ENCODE measurements at places on chromosomes 4 and X. TPM values are rescaled to one million over a fixed set of nuclear protein-coding genes. Genes with fewer than 3 reads are reported as not detected.

BEX5 gene
- total RNA-seq = 0.30 TPM

OCRL gene
- total RNA-seq = 10.9 TPM

MAGEE2 gene
- total RNA-seq = not detected

C4orf51 gene
- total RNA-seq = not detected

ARHGAP24 gene
- 51.0 TPM for total RNA-seq

PITX2 gene
- total RNA-seq = 1.1 TPM

UGT8 gene
- not detected for total RNA-seq

NSG1 gene
- total RNA-seq = 35.2 TPM

PCDH10 gene
- 0.12 TPM for total RNA-seq

ZNF157 gene
- 0.12 TPM for total RNA-seq

CCDC120 gene
- total RNA-seq = under 0.01 TPM

TEX13D gene
- total RNA-seq = not detected

SORCS2 gene
- total RNA-seq = 0.23 TPM

ZCCHC12 gene
- not detected for total RNA-seq

GPR143 gene
- total RNA-seq = not detected

FAM53A gene
- 0.23 TPM for total RNA-seq

HPGDS gene
- not detected for total RNA-seq

NDP gene
- 1.2 TPM for total RNA-seq

LRIT3 gene
- total RNA-seq = not detected

CITED1 gene
- 0.23 TPM for total RNA-seq

IL3RA gene
- total RNA-seq = not detected

PPBP gene
- total RNA-seq = not detected

NUP62CL gene
- not detected for total RNA-seq

EIF4E gene
- total RNA-seq = 154 TPM

POU4F2 gene
- total RNA-seq = not detected

CORIN gene
- 0.12 TPM for total RNA-seq

NIPAL1 gene
- total RNA-seq = not detected

PGAM4 gene
- not detected for total RNA-seq

ATOH1 gene
- not detected for total RNA-seq

CHIC1 gene
- 5.1 TPM for total RNA-seq

IBSP gene
- not detected for total RNA-seq

NWD2 gene
- not detected for total RNA-seq

FAM47E gene
- 1.9 TPM for total RNA-seq

GC gene
- total RNA-seq = not detected

FMR1NB gene
- not detected for total RNA-seq

VSIG4 gene
- not detected for total RNA-seq

ATP2B3 gene
- total RNA-seq = under 0.01 TPM

ENPEP gene
- total RNA-seq = 0.08 TPM

HSD17B13 gene
- 0.12 TPM for total RNA-seq

PNMA6A gene
- 0.68 TPM for total RNA-seq

MAGEB1 gene
- total RNA-seq = not detected

PSAPL1 gene
- total RNA-seq = not detected

GRK4 gene
- 3.4 TPM for total RNA-seq

PNCK gene
- 0.47 TPM for total RNA-seq

CDS1 gene
- total RNA-seq = not detected
